ENCODE measurements at places on chromosomes 16 and 17.
A peak's percentile ranks its signal among the peaks of the same experiment; 100 is the strongest.

GRCh38 chr16:3879887-3880564, 487 bp downstream of the CREBBP start:
- no peak for DNase-seq

DNA sequence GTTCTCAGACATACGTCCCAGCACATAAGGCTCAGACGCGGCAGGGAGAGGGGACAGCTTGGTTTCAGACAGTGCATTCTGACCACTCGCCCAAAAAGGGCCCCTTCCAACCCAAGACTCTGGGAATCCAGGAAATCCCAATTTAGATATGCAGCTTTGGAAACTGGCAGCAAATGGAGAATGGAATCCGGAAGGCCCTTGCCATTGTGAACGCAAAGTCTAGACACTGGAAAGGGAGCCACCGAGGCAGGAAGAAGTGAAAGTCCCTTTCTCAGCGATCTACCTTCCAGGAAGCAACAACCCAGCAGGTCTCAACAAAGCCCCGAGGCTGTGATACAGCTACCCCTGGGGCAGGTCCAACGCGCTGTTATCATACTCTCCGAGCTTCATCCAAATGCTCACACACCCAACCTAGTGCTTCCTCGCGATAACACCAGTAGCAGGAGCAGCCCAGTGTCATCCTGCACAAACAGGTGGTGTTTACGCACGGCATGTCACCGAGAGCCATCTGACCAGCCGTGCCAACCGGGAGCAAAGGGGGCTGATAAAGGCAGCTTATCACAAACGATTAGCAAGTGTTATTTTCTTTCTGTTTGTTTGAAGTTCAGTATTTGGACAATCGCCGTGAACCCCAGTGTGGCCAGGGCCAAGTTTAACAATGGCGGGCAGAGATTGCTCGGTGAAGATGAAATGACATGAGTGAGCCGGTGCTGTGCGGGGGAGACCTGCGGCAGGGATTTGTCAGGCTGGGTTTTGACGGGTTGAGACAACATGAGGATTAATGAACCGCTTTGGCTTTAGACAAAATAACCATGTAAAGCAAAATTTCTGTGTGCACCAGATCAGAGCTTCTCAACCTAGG, 240.6 kb downstream of the FOXL1 start:
- no peak for DNase-seq

- DNase-seq, result no peak
These were observed 45.0 kb upstream of the ARHGAP44 start for GRCh38 chr17:12744298-12744697.

DNA sequence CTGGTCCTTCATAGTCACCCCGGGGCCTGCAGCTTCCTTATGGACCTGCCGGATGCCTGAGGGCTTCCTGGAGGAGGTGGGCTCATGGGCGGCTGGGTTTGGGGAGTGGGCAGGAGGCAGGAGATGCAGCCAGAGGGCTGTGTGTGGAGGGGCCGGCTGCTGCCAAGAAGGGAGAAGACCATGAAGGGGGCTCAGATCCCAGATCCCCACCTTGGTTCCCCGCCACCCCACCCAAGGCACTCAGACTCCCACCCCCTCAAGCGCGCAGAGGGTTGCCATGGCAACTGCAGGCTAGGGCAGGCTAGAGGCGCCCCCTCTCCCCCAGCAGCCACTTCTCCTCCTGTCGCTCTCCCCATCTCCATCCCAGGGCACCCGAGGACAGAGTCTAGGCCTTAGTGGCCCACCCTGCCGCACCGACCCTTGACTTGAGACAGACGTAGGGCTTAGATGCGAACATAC, 104.5 kb downstream of the CRLF3 start:
- no peak for DNase-seq

GRCh38 chr17:62605588-62605987, 21.9 kb upstream of the MRC2 start:
- DNase-seq, result no peak

DNA sequence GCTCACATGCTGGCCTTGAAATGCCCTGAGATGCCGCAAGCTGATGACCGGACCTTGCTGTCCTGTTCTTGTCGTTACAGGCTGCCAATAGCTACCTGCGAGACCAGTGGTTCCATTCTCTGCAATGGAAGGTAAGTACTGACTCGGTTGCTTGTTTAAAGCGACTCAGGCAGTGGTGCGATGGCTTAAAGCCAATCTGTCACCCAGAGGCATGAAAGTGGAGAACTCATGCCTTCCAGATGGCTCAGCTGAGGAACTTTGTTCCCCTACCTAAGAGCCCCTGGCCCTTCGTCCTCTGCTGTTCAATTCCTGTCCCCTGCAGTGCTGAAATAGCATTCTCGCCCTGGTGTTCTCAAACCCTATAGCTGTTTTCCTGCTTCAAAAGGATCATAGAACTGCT, 158.3 kb upstream of the PLCG2 start:
- no peak for DNase-seq

DNA sequence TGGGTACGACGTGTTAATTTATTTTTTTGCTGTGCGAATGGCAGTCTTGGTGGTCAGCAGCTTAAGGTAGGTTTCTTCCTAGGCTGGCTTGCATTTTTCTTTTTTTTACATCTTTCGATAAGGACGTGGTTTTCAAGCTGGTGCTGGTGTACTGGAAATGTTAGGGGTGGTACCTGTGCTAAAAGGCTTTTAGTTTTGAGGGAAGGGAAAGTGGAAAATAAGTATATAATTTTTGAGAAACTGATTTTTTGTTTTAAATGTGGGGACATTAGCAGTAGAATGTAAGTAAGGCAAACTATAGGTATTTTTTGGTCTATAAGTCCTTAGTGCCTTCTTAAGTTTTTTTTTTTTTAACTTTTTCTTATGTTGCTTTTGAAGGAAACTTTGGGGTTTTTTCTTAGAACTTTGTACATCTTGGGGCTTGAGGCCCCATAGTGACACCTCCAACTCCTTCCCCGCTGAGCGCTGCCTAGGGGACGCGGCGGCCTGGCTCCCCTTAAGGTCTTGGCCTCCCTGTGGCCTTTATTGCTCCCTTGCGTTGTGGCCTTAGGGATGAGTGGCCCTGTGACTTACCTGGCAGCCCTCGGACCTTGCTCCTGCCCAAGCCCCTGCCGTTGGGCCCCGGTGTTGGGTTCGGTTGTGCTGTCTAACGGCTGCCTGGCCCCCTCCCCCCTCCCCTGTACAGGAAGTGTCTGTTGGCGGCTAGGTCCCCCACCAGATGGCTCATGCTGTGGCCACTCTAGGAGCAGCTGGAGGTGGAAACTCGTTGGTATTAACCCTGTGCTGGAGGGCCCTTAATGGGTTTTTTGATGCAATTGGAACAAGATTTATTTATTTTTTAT, 88.0 kb upstream of the RPRML start:
- DNase-seq, result peak; percentile 17

Measured in esophagus squamous epithelium (tissue), 5 donors.